Fibroblast of skin of back (primary cell): ENCODE measurements at places on chromosomes 11 and 22.

DNA sequence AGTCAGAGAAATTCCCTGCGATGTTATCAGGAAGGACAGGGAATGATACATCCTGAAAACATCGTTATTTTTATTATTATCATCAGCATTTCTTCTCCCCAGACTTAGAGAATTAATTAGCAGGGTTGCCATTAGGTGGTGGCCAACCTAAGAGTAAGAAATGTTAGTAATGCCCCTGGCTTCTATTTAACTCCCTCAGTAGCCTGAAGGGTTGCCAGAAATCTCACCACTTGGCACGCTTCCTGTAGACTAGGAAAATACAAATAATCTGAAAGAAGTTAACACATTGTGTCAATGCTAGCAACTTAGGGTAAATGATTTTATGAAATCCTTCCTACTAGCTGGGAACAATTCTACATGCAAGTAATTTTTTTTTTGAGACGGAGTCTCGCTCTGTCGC is 45.5 kb downstream of the ENDOD1 start:
- DNase-seq = no peak

DNA sequence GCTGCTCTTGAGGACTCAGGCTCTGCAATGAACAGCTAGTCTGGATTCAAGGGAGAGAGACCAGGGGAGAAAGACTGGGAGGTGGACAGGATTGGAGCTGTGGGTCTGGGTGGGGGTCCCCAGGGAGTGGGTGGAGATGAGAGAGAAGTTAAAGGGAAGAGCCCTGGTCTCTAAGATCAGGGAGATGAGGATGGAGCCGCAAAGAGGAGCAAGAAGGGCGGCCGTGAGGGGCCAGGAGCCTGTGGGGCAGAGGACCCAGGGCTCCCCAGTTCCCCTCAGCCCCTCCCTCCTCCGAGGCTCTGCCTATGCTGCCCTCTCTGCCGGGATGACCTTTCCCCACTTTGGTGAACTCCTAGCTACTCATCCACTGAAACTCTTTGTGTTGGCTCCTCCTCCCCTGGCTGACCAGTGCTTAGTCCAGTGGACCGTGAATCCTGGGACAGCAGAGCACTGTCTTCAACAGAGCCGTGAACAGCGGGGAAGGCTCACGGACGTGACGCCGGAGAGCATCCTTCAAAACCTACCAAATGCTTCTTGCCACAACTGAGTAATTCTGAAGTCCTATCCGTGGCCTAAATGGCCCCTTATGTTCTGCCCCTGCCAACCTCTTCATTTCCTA is 16.4 kb upstream of the RFPL3 start:
- no peak for DNase-seq

GRCh38 chr11:67290801-67291200 is 1.7 kb downstream of the ANKRD13D start:
- DNase-seq = no peak

GRCh38 chr11:73746701-73747100 is 14.2 kb downstream of the RAB6A start:
- DNase-seq = no peak

- DNase-seq = peak; percentile 30
These were observed 16.5 kb downstream of the NAP1L4 start for GRCh38 chr11:2975594-2975993.

- DNase-seq = no peak
These were observed 26.6 kb downstream of the SHANK3 start for GRCh38 chr22:50699001-50699755.

GRCh38 chr11:77074626-77075221 is 8.0 kb downstream of the CAPN5 start:
- DNase-seq = no peak

DNA sequence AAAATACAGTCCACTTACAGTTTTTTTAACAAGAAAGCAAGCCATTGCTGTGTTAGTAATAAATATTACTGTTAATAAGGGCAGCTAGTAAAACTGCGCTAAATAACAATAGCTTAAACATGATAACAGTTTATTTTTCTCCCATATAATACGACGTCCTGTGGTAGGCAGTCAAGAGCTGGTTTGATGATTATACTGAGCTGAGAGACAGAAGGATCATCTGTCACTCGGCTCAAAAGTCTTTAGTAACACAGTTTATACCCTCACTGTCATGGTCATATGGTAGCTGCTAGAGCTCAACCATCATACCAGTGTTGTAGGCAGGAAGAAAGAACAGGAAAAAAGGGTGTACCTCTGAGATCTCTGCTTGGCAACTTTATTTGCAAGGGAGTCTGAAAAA is 29.1 kb upstream of the ANGPTL5 start:
- no peak for DNase-seq

GRCh38 chr11:35404388-35404775 is 15.0 kb downstream of the SLC1A2 start:
- peak; percentile 32 for DNase-seq

DNA sequence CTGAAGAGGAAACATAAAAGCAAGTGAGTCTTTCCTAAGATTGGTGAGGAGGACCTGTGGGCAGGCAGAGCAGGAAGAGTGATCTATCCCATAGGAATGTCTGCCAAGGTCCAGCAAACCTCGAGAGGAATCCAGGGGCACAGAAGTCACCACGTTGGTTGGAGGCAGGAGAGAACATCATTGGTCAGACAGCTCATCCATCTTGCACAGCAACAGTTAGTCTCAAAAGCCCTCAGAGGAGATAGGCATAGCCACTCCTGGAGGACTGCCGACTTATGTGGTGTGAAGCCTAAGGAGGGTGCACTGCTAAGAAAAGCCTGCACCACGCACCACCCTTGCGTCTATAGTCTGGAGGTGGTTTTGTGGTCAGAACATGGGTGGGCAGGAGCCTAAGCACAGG is 109.1 kb downstream of the RASSF10 start:
- DNase-seq = peak; percentile 94

GRCh38 chr11:83823461-83824025 is 537.4 kb upstream of the CCDC90B start:
- peak; percentile 29 for DNase-seq

DNA sequence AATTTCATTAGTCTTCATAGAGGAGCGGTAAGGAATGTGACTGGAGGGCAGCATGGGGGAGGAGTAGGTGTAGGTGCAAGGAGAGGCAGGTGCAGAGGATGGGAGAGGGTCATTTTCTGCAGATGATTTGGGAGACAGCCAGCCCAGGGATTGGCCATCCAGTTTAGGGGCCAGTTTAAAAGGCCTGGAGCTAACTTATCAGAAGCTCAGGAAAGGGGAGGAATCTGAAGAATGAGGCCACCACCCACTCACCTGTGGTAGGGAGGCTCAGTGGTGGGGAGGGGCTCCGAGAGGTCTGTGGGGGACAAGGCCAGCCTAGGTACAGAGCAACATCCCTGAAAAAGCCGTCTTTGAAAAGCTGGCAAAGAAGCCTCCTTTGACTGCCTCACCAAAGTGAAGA is 110.8 kb upstream of the TMEM45B start:
- DNase-seq = no peak

GRCh38 chr11:129721685-129722084 is 94.0 kb upstream of the TMEM45B start:
- DNase-seq = no peak
